ENCODE measurements at places on chromosomes 7 and 10.

GRCh38 chr7:28408960-28409715 is 3.2 kb upstream of the CREB5 start:
- peak; percentile 97 for DNase-seq

- DNase-seq = no peak
Observed at GRCh38 chr10:13608246-13608853, 21.6 kb downstream of the PRPF18 start.

DNA sequence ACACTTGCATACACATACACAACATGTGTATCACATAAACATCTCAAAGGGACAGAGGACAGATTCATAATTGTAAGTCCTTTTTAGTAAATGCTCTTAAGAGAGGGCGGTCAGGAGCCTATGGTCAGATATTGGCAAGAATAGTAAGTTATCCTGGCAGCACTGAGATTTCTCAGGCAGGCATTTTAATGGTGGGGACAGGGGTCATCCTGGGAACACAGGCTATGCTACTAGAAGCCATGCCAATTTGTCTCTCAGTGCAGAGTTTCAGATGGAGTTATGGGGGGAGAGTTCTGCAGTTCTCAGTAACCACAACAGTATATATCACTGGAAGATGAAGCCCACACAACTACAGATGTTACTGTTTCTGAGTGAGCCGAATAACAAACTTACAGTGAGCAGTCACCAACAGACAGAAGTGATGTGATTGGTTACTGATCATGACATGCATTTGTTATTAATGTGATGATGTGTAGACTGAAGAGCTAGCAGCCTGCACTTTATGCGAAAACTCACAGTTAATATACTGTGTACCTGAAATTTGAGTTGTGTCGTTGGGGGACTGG is 16.4 kb downstream of the ZNF487 start:
- DNase-seq = no peak

- no peak for DNase-seq
Observed at GRCh38 chr10:124165311-124165710, 71.9 kb upstream of the CHST15 start.

DNA sequence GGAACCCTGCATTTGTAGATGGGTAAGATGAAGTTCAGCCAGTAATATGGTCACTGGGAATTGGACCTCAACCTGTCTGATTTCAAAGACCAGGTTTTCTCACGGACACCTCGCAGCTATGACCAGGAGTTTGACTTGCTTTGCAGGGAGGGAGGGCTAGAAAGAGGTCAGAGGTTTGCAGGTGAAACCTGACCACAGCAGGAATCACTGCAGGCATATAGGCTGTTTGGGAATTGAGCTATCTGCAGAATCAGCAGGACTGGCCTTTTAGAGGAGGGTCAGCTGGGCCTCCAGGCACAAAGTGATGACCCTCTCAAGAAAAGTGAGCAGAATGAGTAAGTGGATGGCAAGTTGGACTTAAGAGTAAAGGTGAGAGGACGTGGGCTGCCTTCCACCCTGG is 166.3 kb downstream of the ADRA2A start:
- no peak for DNase-seq

GRCh38 chr10:15744217-15744865 is 24.6 kb upstream of the ITGA8 start:
- peak; percentile 58 for DNase-seq

DNA sequence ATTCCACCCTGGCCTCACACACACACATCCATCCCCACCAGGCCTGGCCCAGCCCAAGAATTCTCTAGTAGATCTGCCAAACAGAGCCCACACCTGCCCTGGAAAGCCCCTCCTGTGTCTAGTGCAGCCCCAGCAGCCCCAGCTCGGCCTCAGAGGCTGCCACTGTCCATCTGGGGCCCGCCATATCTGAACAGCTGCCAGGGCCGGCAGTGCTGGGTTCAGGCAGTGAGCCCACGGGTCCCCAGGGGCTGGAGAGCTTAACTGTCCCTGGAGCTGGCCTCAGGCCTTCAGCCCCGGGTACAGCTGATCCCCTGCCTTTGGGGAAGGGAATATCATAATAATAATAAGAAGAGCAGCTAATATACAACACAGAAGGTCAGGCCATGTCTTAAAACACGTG is 574 bp downstream of the MYL10 start:
- no peak for DNase-seq

DNA sequence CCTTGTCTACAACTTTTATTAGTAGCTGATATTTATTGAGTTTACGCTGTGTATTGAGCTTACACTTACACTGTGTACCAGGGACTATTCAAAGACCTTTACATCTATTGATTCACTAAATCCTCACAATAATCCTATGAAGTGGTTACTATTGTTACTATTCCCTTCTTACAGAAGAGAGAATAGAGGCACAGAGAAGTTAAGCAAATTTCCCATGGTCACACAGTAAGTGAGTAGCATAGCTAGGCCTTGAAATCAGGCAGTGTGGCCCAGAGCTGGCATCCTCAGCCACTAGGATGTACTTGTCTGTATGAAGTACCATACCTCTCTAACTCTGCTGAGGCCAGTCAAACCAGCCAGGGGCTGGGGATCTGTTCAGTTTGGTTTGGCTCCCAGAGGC is 7.6 kb downstream of the COL13A1 start:
- no peak for DNase-seq
